SK-MEL-5 (cell line): ENCODE measurements at places on chromosomes 5 and 9.

DNA sequence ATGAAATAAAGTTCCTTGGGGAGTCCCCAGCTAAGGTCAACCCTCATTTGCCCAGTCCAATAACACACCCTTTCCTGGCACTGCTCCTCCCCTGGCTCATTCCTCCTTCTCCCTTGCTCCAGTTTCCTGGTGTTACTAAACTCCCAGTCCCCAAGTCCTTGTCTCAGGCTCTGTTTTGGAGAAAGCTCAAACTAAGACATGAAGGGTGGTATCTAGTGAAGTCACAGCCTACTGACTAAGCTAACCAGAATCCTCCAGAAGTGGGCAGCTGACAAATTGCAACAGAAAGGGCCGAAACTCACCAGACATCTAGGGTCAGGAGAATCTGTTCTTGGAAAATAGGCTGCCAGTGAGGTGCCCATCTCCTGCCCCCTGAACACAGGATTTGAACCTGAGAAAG is 118.7 kb upstream of the NEK6 start:
- no peak for DNase-seq

GRCh38 chr9:95726756-95727155 is 148.7 kb upstream of the ERCC6L2 start:
- DNase-seq = peak; percentile 77

DNA sequence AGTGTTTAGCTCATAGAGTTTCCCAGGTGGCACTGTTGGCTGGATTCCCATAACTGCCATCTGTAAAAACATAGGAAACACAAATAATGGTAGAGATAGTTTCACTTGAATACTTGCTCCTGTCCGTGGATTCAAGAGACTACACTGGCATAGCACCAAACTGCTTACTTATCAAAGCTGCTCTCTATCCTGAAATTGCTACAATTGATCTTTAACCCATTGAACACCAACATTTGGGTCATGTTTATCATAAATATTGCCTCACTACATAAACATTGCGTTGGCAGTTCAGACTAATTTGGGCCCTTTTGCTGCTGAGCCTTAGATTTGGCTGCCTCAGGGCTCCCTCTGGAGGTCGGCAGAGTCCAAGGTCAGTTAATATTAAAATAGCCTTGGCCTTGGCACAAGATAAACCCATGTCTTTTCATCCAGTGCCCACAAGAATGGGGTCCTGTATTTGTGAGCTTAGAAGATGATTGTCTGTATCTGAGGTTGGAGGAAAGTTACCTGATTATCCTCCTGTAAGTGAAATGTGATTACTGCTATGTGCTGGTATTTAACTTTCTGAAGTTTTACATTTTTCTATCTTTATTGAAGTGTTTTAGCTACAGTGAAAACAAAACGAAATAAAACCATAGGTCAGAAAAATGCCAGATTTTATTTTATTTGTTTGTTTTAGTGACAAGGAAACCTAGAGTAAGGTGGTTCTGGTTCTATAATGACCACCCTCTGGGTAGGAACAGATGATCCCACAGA is 4.0 kb upstream of the RANBP3L start:
- peak; percentile 85 for DNase-seq

DNA sequence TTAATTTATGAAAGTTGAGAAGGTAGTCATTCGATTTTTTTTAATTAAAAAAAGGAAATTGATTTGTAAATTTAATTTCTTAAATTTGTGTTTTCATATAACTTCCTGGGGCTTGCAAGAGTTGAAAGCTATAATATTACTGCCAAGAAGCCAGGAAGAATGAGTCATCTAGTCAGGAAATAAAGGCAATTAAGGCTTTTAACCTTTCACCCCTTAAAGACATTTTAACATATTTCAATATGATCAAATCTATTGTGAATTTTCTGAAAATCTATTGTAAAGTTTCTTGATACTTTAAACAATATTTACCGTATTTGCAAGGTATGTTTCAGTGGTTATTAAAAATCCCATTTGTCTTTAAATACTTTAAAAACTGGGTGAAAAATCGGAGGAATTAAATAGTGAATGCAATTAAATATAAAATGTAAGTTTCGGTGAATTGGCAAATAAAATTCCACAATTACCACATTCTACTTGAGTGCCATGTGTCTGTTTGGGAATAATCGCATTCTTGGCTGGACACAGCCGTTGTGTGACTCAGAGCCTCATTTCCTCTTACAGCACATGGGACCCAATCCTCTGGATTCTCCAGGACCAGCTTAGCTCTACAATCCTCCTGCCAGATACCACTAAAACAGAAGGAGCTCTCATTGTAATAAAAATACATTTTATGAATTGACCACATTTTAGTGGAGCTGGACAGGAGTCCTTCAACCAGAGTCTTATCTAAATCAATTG is 310.7 kb downstream of the HCN1 start:
- DNase-seq = peak; percentile 49

- no peak for DNase-seq
Observed at GRCh38 chr9:70159630-70160029, 99.1 kb upstream of the SMC5 start.

DNA sequence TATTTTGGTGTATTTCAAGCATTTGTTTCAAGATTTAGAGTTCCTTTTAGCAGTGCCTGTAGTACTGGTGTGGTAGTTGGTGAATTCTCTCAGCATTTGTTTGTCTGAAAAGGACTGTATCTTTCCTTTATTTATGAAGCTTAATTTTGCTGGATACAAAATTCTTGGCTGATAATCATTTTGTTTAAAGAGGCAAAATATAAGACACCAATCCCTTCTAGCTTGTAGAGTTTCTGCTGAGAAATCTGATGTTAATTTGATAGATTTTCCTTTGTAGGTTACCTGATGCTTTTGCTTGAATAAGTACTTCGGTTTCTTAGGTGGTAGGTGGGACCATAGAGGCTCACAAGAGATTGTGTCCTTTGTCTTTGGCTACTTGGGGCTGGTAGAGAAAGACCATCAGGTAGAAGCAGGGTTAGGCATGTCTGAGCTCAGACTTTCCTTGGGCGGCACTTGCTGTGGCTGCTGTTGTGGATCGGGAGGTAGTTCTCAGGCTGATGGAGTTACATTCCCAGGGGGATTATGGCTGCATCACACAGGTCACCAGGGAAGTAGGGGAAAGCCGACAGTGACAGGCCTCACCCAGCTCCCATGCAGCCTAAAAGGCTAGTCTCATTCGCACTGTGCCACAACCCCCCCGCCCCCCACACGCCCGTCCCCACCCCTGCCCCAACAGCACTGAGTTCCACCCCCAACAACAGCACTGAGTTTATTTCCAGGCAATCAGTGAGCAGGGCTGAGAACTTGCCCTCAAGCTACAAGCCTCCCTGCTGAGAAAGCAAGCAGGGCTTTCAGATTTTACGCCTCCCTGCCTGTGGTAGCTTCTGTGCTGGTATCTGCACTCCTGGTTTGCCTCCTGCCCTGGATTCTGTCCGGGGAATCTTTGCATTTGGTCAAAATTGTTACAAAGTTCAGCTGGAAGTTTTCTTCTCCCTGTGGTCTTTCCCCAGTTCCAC is 127.1 kb upstream of the GLRA1 start:
- DNase-seq = no peak

DNA sequence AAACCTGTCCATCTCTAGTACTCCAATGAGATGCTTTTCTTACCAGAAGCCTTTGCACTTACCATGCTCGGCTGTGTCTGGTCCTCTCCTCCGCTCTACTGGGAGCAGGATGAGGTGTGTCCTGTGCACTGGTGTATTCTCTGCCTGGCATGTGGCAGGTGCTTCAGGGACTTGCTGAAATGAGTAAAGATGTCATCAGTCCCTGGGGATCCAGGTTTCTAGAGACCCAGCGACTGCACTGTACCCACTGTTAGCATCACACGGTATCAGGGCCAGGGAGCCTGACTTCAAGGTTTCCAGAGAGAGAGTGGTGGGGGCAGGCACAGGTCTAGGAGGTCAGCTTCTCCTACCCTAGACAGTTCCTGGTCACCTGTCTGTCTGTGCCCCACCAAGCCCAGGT is 10.5 kb downstream of the PTTG1 start:
- no peak for DNase-seq

DNA sequence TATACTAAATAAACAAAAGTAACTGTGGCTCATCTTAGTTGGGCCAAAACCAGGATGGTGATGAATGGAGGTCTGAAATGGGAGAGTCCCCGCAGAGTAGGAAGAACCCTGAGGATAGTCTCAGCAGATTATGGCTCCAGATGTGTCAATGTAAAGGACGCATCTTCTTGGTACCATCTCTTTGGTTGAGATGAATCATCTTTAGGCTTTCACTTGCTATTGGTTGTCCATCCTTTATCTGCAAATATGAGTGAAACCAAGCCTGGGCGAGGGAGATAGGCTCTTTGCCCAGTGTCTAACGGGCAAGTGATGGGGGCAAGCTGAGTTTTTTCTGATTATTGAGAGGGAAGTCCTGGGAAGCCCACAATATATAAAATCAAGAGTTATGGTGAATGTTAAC is 19.4 kb upstream of the LCP2 start:
- DNase-seq = no peak

GRCh38 chr5:10329446-10329819 is 21.7 kb upstream of the CMBL start:
- DNase-seq = no peak

GRCh38 chr9:21611891-21612290 is 129.8 kb upstream of the IFNE start:
- no peak for DNase-seq

DNA sequence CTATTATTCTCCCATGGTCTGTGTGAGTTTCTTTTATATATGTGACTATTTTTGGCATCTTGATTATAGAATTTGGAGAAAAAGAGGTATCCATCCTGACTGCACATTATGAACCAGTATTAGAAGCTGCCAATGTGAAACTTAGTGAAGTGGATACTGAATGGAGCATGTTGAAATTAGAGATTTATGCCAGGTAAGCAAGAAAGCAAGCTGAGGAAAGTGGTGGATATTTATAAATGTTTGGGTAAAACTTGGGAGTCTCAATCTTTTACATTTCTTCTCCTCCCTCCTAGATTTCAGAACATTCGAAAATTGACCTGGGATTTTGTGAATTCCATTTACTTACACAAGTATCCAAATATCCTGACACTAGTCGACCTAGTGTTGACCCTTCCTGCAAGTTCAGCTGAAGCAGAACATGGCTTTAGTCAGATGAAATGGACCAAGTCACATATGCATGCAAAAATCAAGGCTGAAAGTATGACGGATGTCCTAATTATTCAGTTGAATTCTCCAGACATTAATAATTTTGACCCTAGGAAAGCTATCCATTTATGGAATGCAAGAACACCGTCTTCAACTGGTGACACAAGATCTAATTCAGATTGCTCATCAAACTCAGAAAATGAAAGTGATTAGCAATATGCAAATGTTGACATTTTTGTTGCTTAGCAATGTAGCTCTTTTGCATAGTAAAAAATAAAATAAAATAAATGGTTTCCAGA is 66.8 kb upstream of the IL7R start:
- no peak for DNase-seq
